Fibroblast of skin of right quadriceps (primary cell): ENCODE measurements at places on chromosomes 2 and 18.
A peak's percentile ranks its signal among the peaks of the same experiment; 100 is the strongest.

DNA sequence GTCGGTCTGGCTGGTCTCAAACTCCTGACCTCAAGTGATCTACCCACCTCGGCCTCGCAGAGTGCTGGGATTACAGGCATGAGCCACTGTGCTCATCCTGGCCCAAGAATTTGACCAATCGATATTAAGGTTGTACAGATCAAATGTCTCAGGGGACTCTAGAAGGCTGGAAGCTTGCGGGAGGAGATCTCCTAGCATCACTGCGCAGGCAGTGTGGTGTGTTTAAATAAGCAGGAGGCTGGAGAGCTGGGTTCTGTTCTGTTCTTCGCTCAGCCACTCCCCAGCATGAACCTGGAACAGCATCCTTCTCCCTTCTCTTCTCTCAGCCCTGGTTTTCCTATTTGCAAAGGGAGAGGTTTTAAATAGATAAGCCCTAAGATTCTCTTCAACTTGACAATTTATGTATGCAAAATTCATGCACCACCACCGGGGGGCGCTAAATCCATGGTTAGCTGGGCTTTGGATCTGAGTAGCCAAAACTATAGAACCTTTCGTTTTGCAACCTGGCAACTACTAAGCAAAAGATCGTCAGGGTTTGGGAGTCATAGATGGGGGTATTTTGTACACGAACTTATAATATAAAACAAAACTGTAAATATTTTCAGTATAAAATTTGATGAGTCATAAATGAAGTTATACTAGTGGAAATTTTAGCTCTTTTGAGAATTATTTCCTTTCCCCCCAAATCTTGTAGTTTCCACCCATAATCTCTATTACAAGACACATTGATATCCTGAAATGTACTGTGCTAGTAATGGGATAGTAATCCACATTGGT is 60.6 kb downstream of the SLC16A14 start:
- peak; percentile 55 for DNase-seq

- DNase-seq, result no peak
Measured at GRCh38 chr2:128437204-128437565, 118.5 kb upstream of the HS6ST1 start.

DNA sequence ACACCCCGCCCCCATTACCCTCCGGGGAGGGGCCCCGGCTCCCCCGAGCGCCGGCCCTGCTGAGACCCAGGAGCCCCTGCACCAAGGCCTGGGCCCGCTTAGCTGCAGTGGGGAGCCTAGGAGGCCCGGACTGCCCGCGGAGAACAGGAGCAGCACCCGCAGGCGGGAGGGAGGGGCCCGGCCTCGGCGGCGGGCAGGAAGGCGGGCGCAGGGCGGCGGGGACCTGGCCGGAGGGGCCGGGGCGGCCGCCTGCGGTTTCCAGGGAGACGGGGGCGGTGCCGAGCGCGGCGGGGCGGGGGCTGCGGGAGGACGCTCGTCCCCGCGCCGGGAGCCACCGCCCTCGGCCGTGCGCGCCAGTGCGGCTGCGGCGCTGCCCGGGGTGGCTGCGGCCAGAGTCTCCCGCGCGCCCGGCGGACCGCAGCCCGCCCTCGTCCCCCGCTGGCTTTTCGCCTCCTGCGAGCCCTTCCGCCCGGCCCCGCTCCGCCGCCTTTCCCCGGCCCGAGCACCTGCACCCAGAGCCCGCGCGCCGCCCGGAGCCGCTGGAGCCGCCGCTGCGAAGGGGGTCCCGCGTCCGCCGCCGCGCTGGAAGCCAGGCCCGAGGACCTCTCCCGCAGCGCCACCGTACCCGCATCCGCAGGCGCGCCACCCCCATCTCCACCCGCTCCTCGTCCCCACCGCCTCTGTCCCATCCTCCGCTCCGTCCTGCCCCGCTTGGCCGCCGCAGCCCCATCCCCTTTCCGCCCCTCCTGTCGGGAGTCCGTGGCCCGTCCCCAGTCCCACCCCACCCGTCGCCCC is 17.2 kb downstream of the GPC1 start:
- no peak for DNase-seq

DNA sequence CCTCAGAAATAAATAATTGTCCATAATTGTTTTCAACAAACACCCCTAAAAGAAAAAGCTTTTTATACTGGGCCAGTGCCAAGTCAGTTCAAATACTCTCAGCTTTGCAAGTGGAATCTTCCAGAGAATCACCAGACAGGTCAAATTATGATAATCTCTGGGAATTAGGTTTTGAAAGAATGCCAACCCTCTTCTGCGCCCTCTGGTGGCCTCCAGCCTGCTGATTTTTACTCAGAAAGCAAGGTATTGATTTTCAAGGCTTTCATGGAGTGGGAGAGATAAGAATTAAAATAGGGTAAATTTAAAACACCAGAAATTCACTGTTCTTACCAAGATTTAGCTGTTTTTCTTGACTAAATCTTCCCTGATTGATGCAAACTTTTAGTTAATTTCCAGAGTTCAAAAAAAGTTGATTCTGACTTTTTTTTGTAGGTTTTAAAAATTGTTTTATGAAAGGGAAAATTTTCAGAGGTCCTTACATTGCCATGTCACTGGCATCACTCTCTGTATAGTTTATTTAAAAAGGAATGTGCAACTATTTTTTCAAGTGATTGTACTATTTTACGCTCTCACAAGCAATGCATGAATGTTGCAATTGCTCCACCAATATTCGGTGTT is 282.9 kb upstream of the TNP1 start:
- DNase-seq, result no peak

DNA sequence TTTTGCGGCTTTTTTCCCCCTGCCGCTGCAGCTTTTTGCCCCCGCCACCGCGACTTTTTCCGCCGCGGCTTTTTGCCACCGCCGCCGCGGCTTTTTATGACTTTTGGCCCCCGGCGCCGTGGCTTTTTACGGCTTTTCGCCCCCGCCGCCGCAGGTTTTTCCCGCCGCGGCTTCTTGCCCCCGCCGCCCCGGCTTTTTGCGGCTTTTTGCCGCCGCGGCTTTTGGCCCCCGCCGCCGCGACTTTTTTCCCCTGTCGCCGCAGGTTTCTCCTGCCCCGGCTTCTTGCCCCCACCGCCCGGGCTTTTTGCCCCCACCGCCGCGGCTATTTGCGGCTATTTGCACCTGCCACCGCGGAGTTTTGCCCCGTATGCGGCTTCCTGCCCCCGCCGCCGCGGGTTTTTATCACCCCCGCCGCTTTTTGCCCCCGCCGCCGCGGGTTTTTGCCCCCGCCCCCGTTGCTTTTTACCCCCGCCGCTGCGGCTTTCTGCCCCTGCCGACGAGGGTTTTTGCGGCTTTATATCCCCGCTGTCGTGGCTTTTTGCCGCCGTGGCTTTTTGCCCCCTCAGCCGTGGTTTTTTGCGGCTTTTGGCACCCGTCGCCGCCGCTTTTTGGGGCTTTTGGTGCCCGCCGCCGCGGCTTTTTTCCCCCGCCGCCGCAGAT is 2750.9 kb downstream of the RPIA start:
- no peak for DNase-seq

DNA sequence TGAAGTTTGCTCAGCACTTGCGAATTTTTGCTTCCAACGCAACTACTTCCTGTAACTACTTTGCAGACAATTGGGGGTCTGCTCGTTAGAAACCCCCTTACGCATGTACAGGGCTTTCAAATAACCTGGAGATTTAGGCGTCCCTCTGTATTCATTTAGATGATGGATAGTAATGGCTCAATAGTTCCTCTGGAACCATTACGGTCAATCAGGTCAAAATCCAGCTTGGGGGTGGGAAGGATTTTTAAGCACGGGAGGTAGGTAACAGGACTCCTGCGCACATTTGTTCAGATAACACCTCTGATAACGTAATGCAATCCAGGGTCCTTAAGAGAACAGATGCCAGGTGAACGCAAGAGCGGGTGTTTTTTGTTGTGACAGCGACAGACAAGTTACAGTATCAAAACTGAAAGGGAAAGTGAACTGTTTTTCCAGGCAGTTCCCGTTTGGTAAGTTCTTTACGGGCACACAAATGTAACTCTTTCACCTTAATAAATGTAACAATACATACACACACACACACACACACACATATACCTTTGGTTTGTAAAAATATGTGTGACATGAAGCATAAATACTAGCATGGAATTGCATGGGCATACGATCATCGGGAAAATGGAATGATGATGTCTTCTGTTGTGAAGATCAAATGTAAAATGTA is 3.8 kb upstream of the OSR1 start:
- DNase-seq, result no peak

DNA sequence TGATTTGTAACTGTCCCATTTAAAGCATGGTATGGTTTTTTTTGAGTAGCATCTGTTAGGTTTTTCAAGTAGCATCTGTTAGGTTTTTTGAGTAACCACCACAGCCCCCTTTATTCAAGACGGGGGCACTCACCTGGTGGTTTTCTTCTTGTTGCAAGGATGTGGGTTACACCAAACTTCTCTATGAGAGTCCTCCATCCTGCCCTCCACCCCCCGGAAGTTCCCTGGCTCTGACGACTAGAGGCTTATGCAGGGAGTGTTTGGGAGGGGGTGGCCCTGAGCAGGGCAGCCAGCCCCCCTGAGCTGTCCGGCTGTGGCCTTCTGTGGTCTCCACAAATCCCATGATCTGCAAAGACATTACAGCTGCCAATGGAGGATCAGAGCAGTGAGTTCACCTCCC is 39.3 kb downstream of the MTCL1 start:
- no peak for DNase-seq

- DNase-seq, result no peak
Measured at GRCh38 chr2:54416166-54416813, 39.8 kb upstream of the SPTBN1 start.

- DNase-seq, result peak; percentile 14
Measured at GRCh38 chr2:54741250-54741649, 17.8 kb downstream of the EML6 start.

DNA sequence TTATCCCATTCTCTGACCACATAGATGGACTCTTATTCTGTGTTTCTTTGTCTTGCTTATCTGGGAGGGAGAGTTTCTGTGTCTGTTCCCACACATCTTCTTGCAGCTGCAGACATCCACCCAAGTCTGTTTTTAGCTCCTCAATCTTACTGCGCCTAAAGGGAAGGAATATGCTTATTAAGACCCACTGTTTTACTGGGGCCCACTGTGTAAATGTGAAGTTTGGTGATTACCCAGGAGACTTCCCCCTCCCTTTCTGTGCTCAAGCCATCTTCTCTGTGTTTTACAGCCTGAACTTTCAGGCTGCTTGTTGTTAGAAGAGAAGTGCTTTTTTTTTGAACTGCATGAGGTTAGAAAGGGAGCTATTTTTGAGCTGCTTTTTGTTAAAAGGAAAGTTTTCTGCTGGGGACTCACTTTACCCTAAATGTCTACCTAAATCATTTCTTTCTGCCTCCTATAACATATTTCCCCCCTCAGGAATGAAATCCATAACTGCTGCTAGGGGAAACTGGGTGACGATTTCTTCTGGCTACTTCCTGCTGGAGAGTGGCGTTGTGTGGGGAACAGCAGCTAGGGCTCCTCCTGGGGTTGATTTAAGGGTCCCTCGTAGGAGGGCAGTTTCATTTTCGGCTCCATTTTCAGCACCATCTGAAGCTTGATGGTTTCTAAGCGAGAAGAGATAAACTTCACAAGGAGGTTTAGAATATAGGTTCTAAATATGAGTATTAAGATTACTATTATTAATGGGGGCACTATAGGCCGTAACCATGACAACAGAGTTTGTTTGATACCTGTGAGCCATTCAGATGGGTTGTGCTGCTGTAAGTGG is 39.5 kb upstream of the GMCL1 start:
- DNase-seq, result peak; percentile 18

DNA sequence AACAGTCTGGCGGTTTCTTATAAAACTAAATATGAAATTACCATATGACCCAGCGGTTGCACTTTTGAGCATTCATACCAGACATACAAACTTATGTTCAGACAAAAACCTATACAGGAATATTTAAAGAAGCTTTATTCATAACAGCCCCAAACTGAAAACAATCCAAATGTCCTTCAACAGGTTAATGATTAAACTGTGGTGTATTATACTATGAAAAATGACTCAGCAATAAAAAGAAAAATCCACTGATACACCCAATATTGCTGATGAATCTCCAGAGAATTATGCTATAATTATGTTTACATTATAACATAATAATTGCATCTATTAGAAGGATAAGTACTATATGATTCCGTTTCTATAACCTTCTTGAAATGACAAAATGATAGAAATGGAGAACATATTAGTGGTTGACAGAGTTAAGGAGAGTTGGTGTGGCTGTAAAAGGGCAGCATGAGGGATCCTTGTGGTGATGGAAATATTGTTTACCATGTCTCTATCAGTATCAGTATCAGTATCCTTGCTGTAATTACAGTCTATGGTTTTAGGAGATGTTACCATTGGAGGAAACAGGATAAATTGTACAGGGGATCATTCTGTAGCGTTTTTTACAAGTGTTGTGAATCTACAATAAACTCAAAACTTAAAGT is 127.1 kb downstream of the DSC3 start:
- no peak for DNase-seq

DNA sequence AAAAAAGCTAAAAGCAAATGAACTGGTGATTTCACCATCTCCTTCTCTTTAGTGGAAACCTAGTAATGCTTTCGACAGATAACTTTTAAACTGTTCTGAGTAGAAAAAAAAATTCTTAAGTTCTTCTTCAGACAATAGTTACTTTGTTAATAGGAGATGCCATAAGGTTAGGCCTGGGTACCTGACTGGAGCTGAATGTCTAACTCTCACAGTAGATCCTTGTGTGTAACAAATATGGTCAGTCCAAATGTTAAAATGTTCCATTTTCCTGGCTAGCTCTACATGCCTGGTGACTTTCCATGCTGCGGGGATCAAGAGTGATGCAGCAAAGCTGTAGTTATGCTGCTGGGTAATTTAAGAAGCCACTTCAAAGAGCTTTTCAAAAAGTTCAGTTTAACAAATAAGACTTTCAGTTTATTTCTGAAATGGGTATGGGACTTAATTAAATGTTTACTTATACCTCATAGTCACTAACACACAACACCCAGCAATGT is 264.0 kb upstream of the SESTD1 start:
- DNase-seq, result no peak

DNA sequence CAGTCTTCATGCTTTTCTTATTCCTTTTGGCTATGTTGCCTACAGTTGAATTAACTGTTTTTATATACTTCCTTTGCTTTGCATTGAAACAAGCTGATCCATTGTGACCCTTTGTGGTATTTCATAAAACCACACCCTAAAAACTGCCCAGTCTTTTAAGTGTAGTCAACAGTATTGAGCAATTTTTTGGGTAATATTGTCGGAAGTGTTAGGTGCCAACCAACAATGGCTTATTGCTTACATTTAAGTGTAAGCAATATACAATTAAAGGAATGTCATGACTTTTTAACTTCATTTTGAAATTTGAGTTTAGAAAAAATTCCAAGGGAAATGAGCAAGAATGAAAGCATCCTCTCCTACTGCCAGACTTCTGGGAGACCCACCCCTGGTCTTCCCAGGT is 174.1 kb downstream of the NEDD4L start:
- peak; percentile 38 for DNase-seq

GRCh38 chr2:18267501-18267900 is 293.0 kb downstream of the RDH14 start:
- DNase-seq, result no peak
